K562 (cell line): ENCODE measurements at places on chromosomes 5 and 9. TPM values are rescaled to one million over a fixed set of nuclear protein-coding genes. Genes with fewer than 3 reads are reported as not detected.

Gene PLPPR1
- total RNA-seq, result not detected in 2 replicates

DNA sequence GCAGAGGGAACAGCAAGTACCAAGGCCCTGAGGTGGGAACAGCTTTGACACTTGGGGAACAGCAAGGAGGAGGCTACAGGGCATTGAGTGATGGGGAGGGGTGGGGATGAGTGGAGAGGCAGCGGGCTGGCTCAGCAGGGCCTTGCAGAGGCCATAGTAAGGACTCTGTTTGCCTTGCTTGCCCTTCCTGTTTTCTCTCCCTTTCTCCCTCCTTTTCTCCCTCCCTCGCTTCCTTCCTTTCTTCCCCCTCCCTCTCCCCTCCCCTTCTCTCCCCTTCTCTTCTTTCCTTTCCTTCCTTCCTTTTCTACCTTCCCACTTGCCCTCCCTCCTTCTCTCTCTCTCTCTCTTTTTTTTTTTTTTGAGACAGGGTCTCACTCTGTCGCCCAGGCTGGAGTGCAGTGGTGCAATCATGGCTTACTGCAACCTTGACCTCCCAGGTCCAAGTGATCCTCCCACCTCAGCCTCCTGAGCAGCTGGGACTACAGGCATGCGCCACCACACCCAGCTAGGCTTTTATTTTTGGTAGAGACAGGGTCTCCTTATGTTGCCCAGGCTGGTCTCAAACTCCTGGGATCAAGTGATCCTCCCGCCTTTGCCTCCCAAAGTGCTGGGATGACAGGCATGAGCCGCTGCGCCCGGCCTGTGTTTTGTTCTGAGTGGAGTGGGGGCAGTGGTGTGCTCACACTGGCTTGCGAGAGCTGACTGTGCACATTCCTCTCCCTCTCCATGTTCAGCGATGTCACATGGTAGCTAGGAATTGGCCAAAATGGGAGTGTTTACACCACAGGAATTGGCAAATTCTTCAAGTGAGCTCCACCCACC is 17.1 kb downstream of the IER5L start:
- no peaks in the 10 kb centered on the region for H3K36me3 ChIP-seq
- H3K27ac ChIP-seq, result peak overlapping the region; percentile 15; the same call in 2 of the 3 replicates
- no peak overlapping the region for H3K4me3 ChIP-seq
- peaks cover 4% of the 10 kb centered on the region; the same call in 1 of the 3 replicates for H3K4me1 ChIP-seq

DNA sequence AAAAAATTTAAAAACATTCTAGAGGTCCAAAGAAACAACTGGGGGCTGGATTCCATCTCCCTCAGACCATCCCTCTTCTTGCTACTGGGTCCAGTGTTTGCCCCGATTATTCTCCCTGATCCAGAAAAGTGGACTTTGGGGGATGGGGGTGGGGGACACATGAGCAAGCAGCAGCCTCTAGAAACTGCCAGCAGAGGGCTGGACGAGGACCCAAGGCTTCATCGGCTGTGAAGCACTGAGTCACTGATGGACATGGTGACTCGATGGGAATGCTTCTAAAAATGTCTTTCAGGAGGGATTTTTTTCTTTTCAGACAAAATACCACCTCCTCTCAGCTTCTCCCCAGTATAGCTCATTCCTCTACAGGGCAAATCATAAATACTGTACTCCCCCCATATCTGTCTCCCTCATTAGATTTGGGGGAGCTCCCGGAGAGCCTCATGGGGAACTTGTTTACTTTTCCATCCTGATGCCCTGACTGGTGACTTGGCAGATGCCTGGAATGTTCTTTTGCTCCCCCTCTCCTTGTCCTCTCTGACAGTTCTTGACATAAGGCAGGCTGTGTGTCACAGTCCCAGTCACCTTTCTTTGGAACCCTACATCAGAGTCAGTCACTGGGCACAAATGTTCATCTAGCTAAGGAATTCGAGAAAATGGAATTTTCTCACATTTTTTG is 67.2 kb upstream of the STC2 start:
- no peak overlapping the region for H3K4me3 ChIP-seq
- peak; percentile 29 for DNase-seq
- H3K4me1 ChIP-seq, result no peaks in the 10 kb centered on the region
- H3K36me3 ChIP-seq, result no peaks in the 10 kb centered on the region

DNA sequence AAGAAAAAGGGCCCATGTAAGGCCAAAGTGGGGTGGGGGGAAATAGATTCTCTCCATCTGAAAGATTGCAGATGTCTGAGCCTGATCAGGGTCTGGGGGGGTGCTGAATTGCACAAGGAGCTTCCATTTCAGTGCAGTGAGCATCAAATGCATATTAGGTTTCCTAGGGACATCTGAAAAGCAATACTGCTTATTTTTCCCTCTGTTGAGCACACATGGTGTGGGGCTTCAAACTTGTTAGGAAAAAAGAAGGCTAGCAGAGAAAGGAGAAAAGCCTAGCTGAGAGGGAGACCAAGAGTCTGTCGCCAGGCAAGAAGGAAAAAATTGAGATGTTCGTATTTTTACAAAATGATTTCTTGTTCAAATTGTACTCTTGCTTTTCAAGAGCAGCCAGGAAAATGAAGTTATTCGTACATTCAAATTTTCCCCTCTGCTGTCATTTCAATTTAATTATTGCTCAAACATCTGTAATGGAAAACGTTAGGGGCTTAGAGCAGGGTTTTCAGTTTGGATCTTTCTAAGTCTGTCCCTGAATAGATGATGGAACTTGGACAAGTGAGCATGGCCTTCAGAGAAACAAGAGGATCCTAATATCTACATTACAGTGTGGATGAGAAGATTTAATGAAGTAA is 191.9 kb upstream of the GAS1 start:
- no peak overlapping the region for H3K27ac ChIP-seq
- H3K4me3 ChIP-seq, result no peak overlapping the region
- H3K4me1 ChIP-seq, result no peaks in the 10 kb centered on the region
- no peak for DNase-seq

GRCh38 chr5:90408571-90409317 is 812 bp downstream of the CETN3 start:
- no peaks in the 10 kb centered on the region; the same call in 2 of the 3 replicates for H3K4me1 ChIP-seq
- H3K36me3 ChIP-seq, result peaks cover 34% of the 10 kb centered on the region
- H3K27ac ChIP-seq, result peak overlapping the region; percentile 99
- peak; percentile 39 for DNase-seq

DNA sequence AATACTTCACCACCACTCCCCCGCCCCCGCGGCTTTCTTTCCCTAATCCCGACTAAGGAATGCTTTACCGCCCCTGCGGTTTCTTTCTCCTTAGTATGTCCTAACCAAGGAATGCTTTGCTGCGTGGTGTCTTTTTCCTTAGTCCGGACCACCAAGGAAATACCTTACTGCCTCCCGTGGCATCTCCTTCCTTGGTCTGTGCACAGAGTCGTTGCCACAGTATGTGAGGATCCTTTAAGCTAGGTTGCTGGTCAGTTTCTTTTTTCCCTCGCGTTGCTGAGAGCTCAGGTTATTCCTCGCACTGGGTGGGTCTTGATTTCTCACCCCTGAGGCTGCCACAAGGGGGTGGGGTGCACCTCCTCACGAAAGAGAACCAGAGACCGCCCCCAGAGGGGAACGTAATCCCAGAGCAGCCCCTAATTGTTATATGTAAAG is 309.4 kb downstream of the NR3C1 start:
- H3K36me3 ChIP-seq, result no peaks in the 10 kb centered on the region
- no peaks in the 10 kb centered on the region for H3K4me1 ChIP-seq
- no peak overlapping the region for H3K27ac ChIP-seq
- no peaks in the 10 kb centered on the region for H3K27me3 ChIP-seq

DNA sequence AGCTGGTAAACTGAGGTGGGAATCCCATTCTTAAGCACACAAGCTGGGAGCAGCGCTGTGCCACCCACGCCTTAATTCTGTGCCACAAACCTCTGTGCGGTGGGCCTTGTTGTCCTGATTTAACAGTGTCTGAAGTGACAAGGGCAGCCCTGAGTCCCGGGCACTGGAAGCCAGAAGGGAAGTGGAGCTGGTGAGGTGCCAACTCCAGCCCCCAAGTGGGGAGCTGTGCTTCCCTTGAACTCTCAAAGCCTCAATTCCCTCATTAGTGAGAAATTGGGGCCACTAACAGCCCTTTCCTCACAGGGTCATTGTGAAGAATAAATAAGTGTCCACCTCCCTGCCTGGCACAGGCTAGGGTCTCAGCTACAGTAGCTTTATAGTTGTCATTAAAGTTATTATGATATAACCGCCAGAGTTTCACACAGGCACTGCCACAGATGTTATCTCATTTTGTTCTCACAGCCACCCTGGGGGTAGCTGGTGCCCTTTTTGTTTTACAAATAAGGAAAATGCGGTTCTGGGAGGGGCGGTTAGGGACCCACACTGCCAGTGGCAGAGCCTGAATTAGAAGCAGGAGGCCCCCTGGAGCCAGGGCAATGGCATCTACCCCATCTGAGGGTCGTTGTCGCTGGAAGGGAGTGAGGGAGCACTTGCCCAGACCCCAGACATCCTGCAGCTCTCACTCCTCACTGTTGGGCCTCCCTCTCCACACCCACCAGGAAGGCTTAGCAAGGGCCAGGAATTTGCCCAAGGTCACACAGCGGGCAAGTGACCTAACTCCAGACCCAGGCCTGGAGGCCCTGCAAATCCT is 2.1 kb upstream of the TLX3 start:
- no peak overlapping the region for H3K4me3 ChIP-seq
- H3K27ac ChIP-seq, result no peak overlapping the region
- H3K4me1 ChIP-seq, result no peaks in the 10 kb centered on the region
- H3K27me3 ChIP-seq, result no peaks in the 10 kb centered on the region; the same call in 2 of the 3 replicates

Gene PCDHGA5
- total RNA-seq, result 0.13 and 0.18 TPM in 2 replicates

Gene LTC4S
- 0.51 and 0.75 TPM in 2 replicates for total RNA-seq

Gene SIT1
- total RNA-seq, result 0.16 TPM in 1 of 2 replicates, not detected in the other

DNA sequence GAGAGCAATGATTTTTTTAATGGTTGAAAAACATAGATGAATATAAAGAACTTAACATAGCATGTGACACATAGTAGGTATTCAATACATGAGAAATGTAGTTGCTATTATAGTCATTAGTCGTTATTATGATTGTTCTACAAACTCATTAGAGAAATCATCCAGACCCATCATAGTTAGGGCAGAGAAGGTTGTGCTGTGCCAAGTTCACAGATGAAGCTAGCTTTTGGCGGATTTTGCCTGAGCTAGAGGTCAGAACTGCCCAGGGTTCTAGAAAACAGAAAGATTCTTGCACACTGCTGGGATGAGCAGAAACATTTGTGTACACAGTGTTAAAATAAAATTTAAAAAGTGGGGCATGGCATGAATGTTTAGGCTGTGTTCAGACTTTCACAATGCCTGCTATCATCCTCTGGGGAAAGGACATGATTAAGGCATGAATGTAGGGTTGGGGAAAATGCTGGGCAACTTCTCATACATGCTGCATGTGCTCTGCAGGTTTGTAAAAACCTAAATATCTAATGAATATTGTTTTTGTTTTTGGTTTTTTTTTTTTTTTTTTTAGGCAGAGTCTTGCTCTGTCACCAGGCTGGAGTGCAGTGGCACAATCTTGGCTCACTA is 33.3 kb upstream of the RAD23B start:
- no peaks in the 10 kb centered on the region for H3K4me1 ChIP-seq
- no peak overlapping the region for H3K4me3 ChIP-seq
- H3K27me3 ChIP-seq, result peaks cover 5% of the 10 kb centered on the region; the same call in 1 of the 2 replicates
- H3K27ac ChIP-seq, result no peak overlapping the region
- no peak for DNase-seq

Gene SOHLH1
- 0.29 TPM in 1 of 2 replicates, not detected in the other for total RNA-seq

DNA sequence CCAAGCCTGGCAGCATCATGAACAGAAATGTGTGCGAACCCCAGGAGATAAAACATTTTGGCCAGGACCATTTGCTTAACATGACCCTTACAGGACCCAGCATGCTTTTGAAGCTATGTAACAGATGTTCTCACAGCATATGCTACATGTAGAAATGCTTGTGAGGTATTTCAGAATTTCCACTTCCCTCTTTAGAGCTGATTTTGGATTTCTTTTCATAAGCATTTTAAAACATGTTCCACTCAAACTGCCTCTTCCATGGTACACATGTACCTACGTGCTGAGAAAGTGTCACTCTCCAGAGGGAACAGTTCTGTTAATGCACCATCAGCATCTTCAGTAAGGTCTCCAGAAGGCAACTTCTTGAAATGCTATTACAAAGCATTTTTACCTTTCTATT is 15.7 kb upstream of the TSSK1B start:
- H3K27me3 ChIP-seq, result no peaks in the 10 kb centered on the region
- H3K27ac ChIP-seq, result no peak overlapping the region
- DNase-seq, result no peak
- H3K4me1 ChIP-seq, result no peaks in the 10 kb centered on the region

- no peak for DNase-seq
- H3K4me3 ChIP-seq, result no peak overlapping the region
- no peak overlapping the region for H3K27ac ChIP-seq
- no peaks in the 10 kb centered on the region for H3K36me3 ChIP-seq
These were observed 67.3 kb upstream of the CDH10 start for GRCh38 chr5:24712047-24712446.

Gene IL4
- not detected in 2 replicates for total RNA-seq

GRCh38 chr9:19464764-19465585 is 56.2 kb downstream of the ACER2 start:
- DNase-seq, result peak; percentile 83
- H3K36me3 ChIP-seq, result no peaks in the 10 kb centered on the region
- H3K27ac ChIP-seq, result no peak overlapping the region; the same call in 2 of the 3 replicates
- peaks cover 15% of the 10 kb centered on the region for H3K4me1 ChIP-seq
- H3K27me3 ChIP-seq, result no peaks in the 10 kb centered on the region
- H3K4me3 ChIP-seq, result peak overlapping the region; percentile 59

Gene FGF1
- not detected in 2 replicates for total RNA-seq

Gene ADAMTS2
- 0.07 TPM in 1 of 2 replicates, not detected in the other for total RNA-seq
